ENCODE measurements at places on chromosomes 6 and 20.
A peak's percentile ranks its signal among the peaks of the same experiment; 100 is the strongest.

DNA sequence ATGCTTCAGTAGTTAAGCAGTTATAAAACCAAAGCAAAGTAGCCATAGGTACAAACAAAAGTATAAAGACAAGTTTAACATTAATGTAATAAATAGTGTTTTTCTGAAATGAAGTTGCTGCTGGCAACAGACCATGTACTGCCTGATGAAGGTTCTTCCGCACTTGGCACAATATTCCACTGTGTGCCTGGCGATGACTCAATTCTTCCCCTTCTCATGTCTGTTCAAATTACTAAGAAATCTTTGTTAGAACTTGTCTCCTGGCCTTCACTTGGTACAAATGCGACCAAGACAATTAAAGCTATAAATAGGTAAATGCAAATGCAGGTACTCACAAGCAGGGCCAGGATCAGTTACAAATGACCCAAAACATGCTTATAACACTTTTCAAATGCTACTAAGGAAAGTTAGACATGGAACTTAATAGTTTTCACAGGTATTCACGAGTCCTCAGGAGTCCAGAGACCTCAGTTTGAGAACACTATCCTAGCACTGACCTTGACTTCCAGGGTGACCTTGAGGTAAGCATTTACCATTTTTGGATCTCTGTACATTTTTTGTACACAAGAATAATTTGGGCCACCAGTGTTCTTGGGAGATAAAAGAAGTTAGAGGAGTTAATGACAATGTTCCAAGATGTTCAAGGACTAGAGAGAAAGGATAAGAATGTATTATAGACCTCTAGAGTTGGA lies 8.1 kb upstream of the DDR1 start:
- DNase-seq: no peak

GRCh38 chr6:147563472-147563871 lies 55.0 kb downstream of the SAMD5 start:
- no peak for DNase-seq

GRCh38 chr6:52534363-52534762 lies 42.5 kb downstream of the TRAM2 start:
- no peak for DNase-seq

- DNase-seq: no peak
Observed at GRCh38 chr6:52385074-52385473, 23.1 kb downstream of the PAQR8 start.

DNA sequence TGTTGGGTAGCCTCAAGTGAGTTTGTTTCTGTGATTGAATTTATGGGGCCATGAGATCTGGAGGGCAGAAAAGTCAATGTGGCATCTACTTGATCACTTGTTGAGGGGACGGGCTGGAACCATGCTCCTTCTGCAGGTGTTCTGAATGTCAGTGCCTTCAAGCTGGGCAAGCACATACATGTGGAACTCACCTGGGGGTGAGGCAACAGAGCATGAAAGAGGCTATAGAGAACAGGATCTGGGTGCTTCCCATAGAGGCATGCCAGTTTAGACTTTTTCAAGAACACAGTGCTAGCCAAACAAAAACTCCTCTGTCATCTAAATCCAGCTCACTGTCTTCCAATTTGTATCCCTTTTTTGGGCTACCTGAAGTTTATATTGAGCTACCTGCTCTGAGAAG lies 77.8 kb upstream of the SLC35B3 start:
- no peak for DNase-seq

- no peak for DNase-seq
Observed at GRCh38 chr20:4026093-4026601, 10.8 kb upstream of the RNF24 start.

DNA sequence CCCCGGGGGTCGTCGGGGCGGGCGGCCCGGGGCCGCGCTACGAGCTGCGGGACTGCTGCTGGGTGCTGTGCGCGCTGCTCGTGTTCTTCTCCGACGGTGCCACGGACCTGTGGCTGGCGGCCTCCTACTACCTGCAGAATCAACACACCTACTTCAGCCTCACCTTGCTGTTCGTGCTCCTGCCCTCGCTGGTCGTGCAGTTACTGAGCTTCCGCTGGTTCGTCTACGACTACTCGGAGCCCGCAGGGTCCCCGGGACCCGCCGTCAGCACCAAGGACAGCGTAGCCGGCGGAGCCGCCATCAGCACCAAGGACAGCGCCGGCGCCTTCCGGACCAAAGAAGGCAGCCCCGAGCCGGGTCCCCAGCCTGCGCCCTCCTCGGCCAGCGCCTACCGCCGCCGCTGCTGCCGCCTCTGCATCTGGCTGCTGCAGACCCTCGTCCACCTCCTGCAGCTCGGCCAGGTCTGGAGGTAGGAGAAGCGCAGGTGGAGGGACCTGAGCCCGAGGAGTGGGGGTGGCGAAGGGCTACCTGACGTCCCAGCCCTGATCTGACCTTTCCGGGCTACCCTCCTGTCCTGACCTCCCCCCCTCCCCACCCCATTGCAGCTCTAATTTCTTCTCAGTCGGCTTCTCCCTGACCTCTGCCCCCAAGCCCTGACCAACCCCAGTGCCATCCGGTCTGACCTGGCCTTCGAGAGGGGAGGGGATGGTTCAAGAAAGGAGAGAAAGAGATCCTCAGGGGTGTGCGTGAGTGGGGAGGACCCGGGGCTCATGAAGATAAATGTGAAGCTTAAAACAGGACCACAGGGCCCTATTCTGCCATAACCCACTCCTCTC lies 558 bp downstream of the XKR7 start:
- peak; percentile 81 for DNase-seq

DNA sequence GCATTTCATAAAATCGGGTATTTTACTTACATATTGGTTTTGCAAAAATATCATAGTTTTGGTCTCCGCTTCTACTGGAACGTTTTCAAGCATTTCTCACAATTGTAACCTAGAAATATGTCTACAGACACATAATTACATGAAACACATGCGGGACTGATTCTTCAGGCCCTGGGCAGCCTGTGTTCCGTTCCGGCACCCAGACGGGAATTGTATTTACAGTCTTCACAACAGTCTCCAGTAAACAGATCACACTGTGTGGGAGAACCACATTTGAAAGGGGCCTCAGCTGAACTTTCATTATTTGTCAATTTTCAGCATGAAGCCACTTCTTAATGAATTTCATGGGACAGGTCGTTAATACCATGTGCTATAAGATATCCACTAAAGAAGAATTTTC lies 196.9 kb downstream of the DST start:
- DNase-seq: no peak

- no peak for DNase-seq
Observed at GRCh38 chr6:18343741-18344140, 43.4 kb upstream of the RNF144B start.

- peak; percentile 37 for DNase-seq
Observed at GRCh38 chr20:57399587-57400155, 8.5 kb downstream of the RBM38 start.

DNA sequence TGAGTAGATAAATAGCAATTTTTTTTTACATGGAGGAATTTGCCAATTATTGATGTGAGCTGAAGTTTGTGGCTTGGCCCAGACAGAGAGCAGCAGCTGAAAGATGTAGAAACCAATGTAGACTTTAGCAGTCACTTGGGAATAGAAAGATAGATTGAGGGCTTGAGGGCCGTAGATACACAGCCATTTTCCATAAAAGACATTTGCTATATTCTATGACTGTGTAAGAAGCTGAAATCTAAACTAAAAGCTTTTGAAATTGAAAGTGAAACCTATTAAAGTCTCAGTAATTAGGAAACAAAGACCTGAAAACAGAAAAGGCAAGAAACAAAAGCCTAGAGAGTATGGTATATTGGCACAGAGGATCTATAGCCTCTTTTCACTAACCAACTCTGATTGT lies 332.7 kb downstream of the CENPW start:
- DNase-seq: no peak

- DNase-seq: no peak
Observed at GRCh38 chr6:17820055-17820454, 113.3 kb upstream of the NUP153 start.

DNA sequence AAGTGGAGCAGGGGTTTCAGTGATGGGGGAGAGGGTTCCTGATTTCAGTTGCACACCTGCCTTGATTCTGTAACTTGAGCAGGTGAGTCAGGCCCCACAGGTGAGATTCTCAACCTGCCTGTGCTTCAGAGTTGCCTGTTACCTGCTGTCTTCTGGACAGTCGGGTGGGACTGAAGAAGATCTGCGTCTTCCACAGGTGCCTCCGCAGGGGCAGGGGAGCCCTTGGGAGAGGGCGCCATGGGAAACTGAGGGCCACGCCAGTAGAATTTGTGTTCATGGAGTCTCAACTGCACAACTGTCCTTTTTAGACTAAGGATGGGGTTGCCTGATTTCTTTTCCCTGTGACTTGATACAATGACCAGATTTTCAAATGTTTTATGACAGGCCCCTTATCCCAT lies 5.2 kb downstream of the UNC93A start:
- no peak for DNase-seq

DNA sequence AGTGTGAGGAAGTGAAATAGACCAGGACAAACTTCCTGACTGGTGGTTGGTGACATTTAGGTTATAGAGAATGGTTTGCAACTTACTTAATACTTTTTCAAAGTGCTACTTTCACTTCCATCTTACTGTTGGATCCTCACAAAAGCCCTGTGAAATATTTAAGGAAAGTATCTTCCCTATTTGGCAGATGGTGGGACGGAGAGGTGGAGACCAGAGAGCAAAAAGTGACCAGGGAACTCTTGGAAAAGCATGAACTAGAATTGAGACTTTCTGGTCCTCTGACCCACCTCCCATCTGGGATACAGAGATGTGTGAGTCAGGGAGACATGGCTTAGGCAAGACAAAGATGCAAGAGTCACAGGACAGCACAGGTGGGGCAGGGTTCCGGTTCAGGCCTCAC lies 3.0 kb downstream of the TRIM10 start:
- no peak for DNase-seq

DNA sequence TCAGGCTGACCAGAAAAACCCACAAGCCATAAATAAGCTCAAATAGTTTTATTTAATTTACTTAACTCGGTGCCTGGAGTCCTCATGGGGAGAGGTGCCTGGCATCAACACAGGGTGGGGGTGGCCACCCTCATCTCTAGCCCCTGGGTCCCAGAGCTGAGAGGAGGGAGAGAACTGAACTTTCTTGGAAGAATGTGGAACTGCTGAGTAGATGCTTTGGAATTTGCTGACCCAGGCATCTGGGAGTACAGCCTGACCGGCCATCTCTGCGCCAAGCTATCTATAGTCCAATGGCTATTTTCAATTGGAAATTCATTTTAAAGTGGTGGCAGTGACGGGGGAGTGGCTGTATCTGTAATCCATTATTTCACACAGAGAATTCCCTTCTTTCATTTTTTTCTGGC lies 104.8 kb downstream of the CDH26 start:
- no peak for DNase-seq

DNA sequence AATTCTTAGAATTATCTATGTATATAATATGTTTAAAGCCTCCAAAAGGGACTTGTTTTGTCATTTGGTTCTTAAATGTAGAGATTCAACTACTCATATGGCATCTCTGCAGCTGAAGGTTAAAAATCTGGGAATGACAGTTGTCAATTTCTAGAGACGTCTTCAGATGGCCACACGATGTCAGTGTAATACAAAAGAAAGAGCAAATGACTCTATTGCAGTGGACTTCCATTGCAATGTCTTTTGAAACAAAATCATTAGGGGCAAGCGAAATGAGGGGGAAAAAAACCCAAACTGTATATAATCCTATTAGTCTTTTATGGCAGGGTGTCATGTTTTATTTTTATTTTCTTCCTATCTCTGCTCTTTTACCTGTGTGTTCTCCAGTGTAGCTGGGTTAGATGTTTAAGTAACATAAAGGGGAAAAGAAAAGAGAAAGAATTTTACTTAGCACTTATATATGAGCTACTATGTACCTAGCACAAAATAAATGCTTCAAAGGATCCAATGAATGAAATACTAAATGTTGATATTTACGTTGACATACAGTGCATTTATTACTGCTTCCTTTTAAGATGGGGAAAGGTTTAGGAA lies 26.2 kb downstream of the CCN2 start:
- no peak for DNase-seq

- no peak for DNase-seq
Observed at GRCh38 chr6:36822506-36823269, 16.6 kb downstream of the CPNE5 start.

DNA sequence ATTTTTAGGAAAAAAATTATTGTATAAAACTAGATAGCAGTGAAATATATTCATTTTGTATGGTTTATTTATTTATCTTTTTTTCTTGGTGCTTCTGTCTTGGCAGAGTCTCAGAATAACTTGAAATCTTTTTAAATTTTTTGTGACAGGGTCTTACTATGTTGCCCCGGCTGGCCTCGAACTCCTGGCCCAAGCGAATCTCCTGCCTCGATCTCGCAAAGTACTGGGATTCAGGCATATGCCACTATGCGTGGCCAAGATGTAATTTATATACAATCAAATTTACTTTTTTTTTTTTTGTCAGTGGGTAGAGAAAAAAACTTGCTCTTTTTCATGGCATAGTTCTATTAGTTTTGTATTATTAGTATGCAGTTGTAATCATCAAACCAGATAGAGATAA lies 13.7 kb downstream of the CBFA2T2 start:
- DNase-seq: no peak

DNA sequence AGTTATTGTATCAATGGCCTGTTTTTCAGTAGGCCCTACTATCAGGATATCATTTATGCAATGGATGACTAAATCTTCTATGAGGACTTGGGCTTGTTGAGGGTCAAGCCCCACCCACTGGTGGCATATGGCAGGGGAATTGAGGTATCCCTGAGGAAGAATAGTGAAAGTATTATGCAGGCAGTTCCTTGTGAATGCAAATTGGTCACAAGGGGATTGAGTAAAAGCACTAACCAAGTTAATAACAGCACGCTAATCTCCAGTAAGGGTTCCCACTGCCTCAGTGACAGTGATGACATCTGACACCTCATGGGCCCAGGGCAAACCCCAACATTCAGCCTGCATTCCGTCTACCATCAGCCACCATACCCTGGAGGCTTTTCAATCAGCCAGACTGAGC lies 14.9 kb downstream of the BPIFA1 start:
- DNase-seq: no peak

DNA sequence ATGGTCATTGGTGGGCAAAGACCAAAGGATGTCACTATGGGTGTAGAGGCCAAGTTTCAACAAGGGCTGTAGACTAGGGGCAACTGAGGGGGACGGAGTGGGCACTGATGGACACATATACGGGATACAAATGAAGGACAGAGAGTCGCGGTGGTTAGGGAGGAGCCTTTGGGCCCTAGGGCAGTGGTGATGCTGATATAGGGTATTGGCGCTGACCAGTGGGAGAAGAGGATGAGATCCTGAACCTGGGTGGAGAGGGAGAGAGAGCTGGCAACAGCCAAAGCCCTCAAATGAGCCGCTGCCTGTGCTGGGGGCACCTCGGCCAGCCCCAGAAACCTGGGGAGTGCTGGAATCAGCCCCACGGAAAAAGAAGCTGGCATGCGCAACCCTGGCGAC lies 1.6 kb downstream of the CDH22 start:
- DNase-seq: no peak

- DNase-seq: no peak
Observed at GRCh38 chr6:32867554-32868256, 13.7 kb downstream of the PSMB9 start.

Measured in CD4-positive, alpha-beta T cell treated with Interleukin-17A for 4 hours (primary cell).